ENCODE measurements at places on chromosomes 12 and 14. TPM values are rescaled to one million over a fixed set of nuclear protein-coding genes. Genes with fewer than 3 reads are reported as not detected.

DNA sequence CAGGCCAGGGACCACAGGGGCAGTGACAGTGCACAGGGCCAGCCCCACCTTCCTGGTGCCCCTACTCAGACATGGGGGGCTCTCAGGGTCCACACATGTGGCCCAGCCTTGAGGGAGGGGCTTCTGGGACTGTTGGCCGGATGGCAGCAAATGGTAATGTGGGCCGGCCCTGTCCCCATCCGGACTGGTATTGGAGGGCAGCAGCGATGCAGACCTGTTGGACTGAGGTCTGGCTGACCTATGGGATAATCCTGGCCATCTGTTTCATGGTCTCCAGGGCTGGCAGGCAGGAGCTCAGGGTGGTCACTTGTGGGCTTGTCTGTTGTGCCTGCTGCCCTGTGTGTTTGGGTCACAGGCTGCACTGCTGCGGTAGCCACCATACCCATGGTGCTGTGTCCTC, 387.5 kb downstream of the TMEM121 start:
- DNase-seq: no peak

- DNase-seq: no peak
Measured at GRCh38 chr12:51392556-51393237, 1.5 kb upstream of the GALNT6 start.

DNA sequence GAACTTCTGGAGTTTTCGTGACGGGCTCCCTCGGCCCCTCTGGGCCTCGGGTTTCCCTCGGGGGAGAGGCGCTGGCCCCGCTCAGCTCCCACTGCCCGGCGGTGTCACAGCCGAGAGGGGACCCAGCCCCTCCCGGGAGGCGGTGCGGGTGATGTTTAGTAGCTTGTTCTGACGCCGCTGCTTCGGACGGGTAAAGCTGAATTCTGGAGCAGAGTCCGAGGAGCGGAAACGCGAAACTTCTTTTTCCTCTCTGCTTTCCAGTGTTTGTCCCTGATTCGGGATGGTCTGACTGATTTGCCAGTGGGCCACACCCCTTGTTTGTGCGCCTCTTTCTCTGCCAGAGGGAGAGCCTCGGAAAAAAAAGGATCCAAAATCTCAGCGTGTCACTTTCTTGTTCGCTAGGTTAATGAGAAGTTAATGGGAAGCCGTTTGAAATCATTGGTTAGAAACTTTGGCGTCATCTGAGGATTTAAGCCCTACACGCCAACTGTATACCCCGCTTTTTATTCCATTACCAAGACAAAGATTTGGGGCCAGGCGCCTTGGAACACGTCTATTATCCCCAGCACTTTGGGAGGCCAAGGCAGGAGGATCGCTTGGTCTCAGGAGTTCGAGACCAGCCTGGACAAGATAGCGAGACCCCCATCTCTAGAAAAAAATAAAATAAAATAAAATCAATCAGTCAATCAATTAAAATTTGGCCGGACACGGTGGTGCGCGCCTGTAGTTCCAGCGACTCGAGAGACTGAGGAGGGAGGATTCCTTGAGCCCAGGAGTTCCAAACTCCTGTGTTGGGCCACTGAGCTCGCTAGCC, 756 bp downstream of the TULP3 start:
- DNase-seq: peak; percentile 53

- no peak for DNase-seq
Measured at GRCh38 chr12:95712269-95712668, 78.3 kb downstream of the NTN4 start.

DNA sequence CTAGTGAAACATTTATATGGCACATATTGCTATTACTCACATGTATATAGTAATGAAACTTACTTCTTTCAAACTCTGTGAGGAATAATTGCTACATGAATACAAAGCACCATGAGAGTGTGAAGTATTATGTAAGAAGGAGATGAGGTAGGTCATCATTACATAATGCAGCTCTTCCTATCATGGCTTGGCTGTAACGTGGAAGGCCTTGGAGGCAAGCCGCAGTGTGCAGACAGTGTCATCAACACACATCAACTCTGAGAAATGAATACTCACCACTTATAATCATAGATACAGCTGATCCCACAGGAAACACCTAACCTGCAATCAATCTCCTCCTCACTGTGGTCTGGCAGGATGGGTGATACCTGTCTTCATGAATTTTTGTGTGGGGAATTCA, 49.9 kb upstream of the CCDC91 start:
- no peak for DNase-seq

DNA sequence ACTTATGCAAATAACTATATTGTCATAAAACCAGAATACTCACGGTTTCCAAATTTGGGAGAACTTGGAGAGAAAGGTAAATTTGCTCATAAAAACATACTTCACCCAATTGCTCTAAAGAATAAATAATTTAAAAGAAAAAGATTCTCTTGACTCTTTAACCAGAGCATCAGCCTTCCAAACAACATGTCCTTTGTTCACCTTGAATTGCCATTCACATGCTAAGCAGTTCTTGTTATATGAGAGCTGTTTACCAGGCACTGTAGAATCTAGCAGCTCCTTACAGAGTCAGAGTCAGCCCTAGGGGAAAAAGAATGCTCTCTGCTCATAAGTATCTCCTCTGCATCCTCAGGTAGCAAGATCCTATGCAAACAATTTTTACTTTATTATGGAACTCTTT, 10.2 kb downstream of the SLCO1A2 start:
- DNase-seq: no peak

GRCh38 chr14:97523936-97524335, 726.8 kb downstream of the VRK1 start:
- DNase-seq: no peak

Gene SPTLC2
- total RNA-seq: 28.0 TPM

Gene TGM1
- 2.2 TPM for total RNA-seq

Gene AQP6
- total RNA-seq: 1.8 TPM
